ENCODE measurements at places on chromosomes 16 and 17.

DNA sequence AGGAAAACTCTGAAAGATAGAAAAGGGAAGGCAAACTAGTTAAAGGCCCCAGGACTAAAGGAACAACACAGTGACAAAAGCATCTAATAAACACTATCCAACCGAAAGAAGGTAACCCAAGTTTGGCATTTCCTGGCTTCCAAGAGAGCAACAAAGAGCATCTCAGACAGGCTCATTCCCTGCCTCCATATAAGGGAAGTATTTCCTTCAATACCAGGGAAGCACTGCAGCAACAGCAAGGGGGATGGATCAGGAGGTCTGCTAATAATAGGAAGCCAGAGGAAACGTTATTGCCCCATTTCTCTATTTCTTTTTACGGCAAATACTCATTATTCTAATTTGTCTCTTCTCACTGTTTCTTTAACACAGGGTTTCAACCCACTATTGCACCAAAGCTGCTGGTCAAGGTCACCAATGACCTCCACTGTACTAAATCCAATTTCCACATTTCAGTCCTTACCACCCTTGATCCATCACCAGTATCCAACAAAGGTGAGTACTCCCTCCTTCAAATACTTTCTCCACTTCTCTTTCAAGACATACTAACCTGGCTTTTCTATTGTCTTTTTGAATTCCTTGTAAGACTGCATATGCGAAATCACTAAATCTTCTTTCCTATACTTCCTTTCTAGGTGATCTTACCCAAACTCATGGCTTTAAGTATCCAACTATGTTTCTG, 86.1 kb downstream of the KANSL1 start:
- no peak for DNase-seq

GRCh38 chr16:56425439-56425832, at the start of gene AMFR:
Gene AMFR, minus strand, starts transcription at chr16:56425545. Its CDS starts 218 bp downstream, at chr16:56425327.
- peak; percentile 46 for DNase-seq

DNA sequence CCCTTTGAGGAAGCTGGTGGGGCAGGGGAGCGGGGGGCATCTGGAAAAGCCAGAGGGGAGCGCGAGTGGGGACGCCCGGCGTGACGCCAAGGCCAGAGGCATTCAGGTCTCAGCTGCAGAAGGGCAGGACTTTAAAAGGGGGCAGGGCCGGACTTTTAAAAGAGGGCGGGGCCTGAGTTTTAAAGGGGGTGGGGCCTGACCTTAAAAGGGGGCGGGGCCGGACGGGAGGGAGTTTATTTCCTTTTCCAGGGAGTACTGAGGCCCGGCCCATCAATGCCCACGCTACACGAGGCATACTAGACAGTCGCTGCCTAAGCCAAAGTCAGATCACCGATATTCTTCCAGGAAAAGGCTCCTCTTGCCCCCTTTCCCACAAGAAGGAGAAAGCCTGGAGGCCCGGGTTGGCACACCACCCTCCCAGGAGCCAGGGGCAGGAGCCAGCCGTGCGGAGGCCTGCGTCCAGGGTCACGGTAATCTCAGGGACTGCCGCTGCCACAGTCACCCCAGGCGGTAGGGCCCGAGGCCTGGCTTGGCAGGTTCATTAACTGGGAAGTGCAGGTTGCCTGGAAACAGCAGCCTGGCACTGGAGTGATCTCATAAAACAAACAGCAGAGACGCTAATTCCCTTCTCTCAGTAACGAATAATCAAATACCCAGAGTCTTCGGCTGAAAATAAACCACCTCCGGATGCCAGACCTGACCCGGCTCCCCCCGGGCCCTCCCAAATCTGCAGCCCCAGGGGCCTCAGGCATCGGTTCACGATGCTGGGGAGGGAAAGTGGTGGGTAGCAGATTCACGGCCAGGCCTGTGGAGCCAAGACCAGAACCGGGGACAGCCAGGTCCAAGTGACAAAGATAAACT, 90.7 kb downstream of the TIMM22 start:
- no peak for DNase-seq

- no peak for DNase-seq
These were observed 20.8 kb upstream of the PLLP start for GRCh38 chr16:57305159-57305811.

DNA sequence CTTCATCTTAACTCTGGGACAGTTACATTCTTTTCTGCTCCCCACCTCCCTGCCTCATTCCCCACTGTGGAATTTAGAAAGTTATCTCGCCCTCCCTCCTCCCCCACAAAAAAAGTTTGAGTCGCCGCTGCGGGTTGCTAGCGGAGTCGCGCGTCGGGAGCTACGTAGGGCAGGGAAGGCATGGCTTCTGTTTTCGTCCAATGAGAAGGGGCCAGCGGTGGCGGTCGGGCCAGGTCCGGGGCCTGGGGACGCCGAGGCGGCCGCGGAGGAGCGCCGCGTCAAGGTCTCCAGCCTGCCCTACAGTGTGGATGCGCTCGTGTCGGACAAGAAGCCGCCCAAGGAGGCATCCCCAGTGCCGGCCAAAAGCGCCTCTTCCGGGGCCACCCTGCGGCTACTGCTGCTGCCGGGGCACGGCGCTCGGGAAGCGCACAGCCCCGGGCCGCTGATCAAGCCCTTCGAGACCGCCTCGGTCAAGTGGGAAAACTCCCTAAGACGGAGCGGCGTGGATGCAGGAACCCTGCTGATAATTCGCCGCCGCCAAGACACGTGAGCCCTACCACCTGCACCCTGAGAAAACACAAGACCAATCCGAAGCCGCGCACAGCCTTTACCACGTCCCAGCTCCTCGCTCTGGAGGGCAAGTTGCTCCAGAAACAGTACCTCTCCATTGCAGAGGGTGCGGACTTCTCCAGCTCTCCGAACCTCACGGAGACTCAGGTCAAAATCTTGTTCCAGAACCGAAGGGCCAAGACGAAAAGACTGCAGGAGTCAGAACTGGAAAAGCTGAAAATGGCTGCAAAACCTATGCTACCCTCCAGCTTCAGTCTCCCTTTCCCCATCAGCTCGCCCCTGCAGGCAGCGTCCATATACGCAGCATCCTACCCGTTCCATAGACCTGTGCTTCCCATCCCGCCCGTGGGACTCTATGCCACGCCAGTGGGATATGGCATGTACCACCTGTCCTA, 8.9 kb downstream of the OR4D1 start:
- peak; percentile 42 for DNase-seq

DNA sequence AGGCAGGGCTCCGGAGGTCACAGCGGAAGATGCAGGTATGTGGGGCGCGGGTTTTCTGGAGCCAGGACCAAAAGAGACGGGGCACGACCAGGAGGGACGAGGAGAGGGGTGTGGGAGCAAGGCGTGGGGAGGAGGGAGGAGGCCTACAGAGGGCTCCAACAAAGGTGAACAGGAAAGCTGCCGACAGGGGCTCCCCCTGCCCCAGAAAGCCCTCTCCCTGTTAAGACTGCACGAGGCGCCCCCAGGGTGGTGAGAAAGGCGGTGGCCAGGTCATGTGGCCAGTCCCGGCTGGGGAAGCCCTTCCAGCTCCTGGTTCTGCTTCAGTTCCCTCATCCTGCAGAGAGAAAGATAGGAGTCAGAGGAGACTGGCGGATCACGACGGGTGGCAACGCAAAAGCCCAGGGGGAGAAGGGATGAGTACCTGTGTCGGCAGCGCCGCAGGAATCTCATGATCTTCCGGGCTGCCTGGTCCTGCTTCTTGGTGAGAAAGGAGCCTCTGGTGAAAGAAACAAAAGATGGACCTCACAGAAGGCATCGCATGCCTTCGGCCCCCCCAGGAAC, 949 bp upstream of the SPAG7 start:
- no peak for DNase-seq

GRCh38 chr17:75064867-75065561, 18.0 kb downstream of the KCTD2 start:
- DNase-seq, result no peak

DNA sequence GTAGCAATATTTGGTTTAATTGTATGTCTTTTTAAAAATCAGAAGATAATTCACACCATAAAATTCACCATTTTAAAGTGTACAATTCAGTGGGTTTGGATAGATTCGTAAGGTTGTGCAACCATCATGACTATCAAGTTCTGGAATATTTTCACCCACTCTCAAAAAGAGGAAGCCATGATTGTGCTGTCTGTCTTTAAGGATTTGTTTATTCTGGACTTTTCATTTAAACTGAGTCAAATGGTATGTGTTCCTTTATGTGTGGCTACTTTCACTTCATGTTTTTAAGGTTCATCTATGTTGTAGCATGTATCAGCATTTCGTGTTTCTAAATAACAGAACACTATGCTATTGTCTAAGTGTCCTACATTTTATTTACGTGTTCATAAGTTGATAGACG, 68.1 kb upstream of the CPHXL start:
- DNase-seq, result no peak

GRCh38 chr17:54992797-54993639, 24.5 kb downstream of the STXBP4 start:
- no peak for DNase-seq

GRCh38 chr17:17109256-17109655, 67.0 kb downstream of the MPRIP start:
- no peak for DNase-seq

DNA sequence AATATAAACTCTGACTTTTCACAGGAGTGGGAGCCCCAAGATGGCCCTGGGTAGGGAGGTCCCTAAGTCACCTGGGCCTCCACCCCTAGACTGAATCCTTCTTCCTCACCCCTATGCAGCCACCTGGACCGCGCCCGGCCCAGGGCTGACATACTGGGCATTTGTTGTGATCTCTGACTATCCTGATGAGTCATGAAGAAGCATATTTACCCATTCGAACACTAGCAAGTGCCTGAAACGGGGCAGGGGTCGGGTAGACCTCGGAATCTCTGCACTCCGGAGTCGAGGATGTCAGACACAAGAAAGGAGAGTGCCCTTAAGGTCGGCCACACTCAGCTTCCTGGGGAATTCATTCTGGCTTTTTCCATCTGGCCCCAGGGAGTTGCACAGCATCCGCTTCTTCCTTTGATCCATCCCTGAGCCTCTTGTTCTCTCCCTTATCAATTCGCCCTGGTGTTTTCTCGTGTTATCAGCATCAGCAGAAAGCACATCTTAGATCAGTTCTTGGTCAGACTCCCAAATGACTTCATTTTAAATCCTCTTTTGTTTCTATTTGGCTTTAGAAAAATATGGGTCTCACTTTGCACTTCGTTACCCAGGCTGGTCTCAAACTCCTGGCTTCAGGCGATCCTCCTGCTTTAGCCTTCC, 10.4 kb downstream of the METTL22 start:
- no peak for DNase-seq

DNA sequence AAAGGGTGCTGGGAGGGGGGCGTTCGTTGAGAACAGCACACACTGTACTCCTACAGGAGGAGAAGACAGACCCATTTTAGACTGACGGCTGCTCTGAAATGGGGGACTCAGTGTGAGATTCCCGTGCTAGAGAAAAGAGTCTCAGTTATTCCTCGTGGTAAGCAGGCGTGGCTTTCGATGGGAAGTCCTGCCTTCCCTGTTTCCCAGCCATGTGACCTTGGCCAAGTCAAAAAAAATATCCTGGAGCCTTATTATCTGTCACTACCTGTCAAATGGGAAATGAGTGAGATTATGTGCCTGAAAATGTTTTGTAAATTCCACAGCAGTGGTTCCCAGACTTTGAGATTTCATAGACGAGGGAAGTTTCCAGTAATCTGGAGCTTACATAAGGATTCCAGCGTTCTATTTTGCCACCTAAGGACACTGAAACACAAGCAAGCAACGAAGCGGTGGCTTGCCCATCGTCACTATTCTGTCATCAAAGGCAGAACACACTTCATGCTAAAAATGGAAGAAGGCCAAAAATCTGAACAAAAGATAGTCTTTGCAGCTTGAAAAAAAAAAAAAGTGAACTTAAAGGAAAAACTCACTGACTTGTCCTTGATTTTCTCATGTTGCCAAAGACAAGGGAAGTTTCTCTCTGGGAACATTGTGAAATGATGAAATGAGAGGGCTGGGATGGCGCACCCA, 253.4 kb upstream of the RPL38 start:
- no peak for DNase-seq

GRCh38 chr17:17073581-17074403, 31.5 kb downstream of the MPRIP start:
- no peak for DNase-seq

DNA sequence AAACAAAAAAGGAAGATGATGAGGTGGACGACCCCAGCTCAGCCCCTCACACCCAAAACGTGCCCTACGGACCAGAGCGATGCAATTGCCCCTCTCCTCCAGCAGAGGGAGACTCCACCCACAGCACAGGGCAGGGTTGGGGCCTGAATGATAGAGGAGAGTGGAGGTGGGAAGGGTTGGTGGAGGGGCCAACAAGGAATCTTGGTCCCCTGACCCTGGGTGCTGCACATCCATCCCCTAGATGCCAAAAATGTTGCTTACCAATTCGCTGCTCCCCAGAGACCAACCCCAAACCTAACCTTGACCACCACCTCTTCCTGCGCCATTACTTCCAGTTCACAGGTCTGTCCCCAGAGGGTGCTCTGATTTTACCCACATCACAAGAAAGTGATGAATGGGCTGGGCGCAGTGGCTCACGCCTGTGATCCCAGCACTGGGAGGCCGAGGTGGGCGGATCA, 12.9 kb downstream of the P2RX5 start:
- peak; percentile 47 for DNase-seq

- DNase-seq, result no peak
These were observed 5.8 kb upstream of the RFFL start for GRCh38 chr17:35069311-35069710.

- no peak for DNase-seq
These were observed 14.7 kb upstream of the FAM83G start for GRCh38 chr17:19019041-19019941.

DNA sequence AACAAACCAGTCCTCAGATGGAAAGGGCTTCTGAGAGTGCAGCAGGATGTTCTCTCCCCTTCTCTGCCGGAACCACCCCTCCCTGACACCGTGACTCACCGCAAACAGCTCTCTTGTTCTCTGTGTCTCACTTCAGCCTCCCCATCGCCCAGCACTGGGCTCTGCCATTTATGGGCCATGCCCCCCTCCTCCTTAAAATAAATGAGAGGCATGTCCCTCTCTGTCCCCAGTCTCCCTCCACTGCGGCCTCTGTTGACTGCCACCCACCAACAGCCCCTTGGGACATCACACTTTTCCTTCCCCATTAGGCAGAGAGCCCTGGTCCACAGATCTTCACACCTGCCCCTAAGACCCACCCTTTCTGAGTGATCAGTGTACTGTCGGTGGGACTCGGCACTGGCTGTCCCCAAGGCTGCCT, 6.3 kb downstream of the CCDC102A start:
- peak; percentile 64 for DNase-seq

DNA sequence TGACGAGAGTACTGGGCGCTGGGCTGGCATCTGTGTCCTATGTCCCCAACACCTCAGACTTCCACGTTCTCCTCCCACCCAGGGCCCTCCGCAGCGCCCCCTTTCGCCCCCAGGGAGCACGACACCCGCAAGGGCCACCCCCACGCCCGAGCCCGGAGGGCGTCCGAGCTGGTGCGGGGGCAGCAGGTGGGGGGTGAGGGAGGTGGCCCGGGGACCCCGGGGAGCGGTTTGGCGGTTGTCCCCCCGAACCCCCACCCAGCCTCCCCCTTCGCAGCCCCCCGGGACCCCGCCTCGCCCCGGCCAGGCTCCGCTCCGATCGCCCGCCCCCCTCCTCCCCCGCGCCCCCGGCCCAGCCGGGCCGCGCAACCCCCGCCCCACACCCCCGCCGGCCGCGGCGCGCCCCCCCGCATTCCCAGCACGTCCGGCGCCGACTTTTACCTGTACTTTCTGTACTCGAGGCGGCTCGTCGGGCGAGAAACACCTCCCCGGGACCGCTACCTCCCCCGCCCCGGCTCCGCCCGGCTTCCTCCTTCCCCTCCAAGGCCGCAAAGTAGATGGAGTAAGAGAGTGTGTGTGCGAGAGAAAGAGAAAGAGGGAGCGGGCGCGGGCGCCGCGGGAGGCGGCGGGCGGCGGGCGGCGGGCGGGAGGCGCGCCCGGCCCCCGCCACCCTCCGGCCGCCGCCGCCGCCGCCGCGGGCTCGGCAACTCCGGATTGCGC, 901 bp downstream of the CDYL2 start:
- peak; percentile 26 for DNase-seq

- no peak for DNase-seq
These were observed 452.2 kb downstream of the XYLT1 start for GRCh38 chr16:17018585-17018939.
